ENCODE measurements at places on chromosomes 12 and 14. TPM values are rescaled to one million over a fixed set of nuclear protein-coding genes. Genes with fewer than 3 reads are reported as not detected.

Gene PGF
- total RNA-seq, result 0.36 TPM

Gene EGLN3
- total RNA-seq, result 4.4 TPM

Gene CD27
- not detected for total RNA-seq

Gene ZDHHC22
- not detected for total RNA-seq

Gene PLEKHD1
- not detected for total RNA-seq

Gene NGB
- not detected for total RNA-seq

Gene RECQL
- 112 TPM for total RNA-seq

Gene CCND2
- not detected for total RNA-seq

Gene CFAP54
- 0.68 TPM for total RNA-seq

Gene SLC25A21
- total RNA-seq, result 0.68 TPM

Gene PTCSC3
- not detected for total RNA-seq

Gene LMO3
- not detected for total RNA-seq

Gene GLS2
- 0.20 TPM for total RNA-seq

All from RPMI7951 (cell line).